KG1 (cell line): ENCODE measurements at places on chromosomes 1 and 21.

GRCh38 chr21:43355925-43356289, 71.0 kb downstream of the SIK1 start:
- no peak for DNase-seq

- DNase-seq, result no peak
Measured at GRCh38 chr1:203122159-203122558, 5.4 kb upstream of the ADORA1 start.

DNA sequence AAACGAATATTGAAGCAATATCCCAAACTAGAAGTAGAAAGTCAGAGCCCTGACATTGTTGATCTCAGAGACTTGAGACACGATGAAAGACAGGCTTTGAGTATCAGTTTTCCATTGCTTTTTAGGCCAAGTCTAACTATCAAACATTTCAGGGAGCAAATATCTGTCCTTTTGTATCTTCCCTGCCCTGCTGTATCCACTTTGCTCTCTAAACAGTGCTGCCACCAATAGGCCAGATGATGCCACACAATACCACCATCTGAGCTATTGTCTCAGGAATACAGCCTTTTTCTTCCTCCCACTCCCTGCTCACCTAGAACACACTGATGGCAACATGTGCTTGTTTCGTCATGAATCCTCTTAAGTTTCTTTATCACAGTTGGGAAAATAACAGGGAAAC, 62.6 kb upstream of the SPAG17 start:
- no peak for DNase-seq

GRCh38 chr1:214075305-214075998, 87.7 kb downstream of the PROX1 start:
- DNase-seq, result no peak

DNA sequence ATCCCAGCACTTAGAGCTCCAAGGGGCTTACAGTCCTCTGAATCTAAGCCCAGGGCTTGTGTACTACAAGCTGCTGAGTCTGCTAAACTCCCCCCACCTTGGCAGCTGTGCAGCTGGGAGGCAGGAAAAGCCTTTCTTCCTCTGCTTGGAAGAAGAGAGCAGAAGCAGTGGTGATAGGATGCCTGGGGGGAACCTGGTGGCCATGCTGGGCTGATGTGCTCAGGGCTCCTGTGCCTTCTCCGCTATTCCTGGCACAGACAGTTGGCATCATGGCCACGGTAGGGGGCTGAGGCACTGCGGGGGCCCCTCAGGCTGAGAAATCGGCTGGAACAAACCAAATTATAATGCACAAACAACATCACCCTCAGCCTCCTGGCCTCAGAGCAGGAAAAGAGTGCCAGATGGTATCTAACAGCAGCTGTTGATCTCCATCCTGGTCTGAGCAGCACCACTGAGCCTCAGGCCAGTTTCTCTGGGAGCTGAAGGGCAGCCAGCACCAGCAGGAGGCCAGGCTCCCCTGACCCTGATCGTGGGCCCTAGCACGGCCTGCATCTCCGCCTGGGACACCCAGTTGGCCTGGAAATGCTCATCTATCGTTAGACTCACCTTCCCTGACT, 35.8 kb downstream of the ECE1 start:
- DNase-seq, result no peak

GRCh38 chr1:187577610-187578009, 748.9 kb downstream of the PLA2G4A start:
- no peak for DNase-seq
